Placental pericyte (primary cell): ENCODE measurements at places on chromosomes 7 and 10. TPM values are rescaled to one million over a fixed set of nuclear protein-coding genes. Genes with fewer than 3 reads are reported as not detected.

Gene JAKMIP3
- total RNA-seq, result under 0.01 TPM in 2 replicates

Gene BLVRA
- 23.2 and 36.1 TPM in 2 replicates for total RNA-seq

Gene UCN3
- total RNA-seq, result not detected in 2 replicates

Gene CTTNBP2
- 2.4 TPM in 1 of 2 replicates, not detected in the other for total RNA-seq

Gene PRPF18
- total RNA-seq, result 26.1 and 37.2 TPM in 2 replicates

Gene HBP1
- total RNA-seq, result 56.8 and 127 TPM in 2 replicates

Gene CPXM2
- 0.22 and 0.72 TPM in 2 replicates for total RNA-seq

Gene UBN2
- total RNA-seq, result 6.7 and 9.4 TPM in 2 replicates

Gene MEPCE
- total RNA-seq, result 26.9 and 43.7 TPM in 2 replicates

Gene CLRN3
- total RNA-seq, result not detected in 2 replicates

Gene ZNF239
- total RNA-seq, result 4.4 and 6.0 TPM in 2 replicates

Gene CFAP58
- total RNA-seq, result 0.29 and 0.44 TPM in 2 replicates

Gene HMX3
- total RNA-seq, result not detected in 2 replicates

Gene JCAD
- 7.7 and 10.2 TPM in 2 replicates for total RNA-seq

Gene WNT8B
- total RNA-seq, result not detected in 2 replicates

Gene LYZL1
- not detected in 2 replicates for total RNA-seq

Gene NPC1L1
- total RNA-seq, result under 0.01 TPM in 1 of 2 replicates, not detected in the other

Gene AKR1C8
- not detected in 2 replicates for total RNA-seq
